Left hindlimb (tissue), 1 donor: ENCODE measurements at places on chromosomes 11 and 22.
A peak's percentile ranks its signal among the peaks of the same experiment; 100 is the strongest.

GRCh38 chr11:1925373-1926155 is 6.1 kb downstream of the TNNT3 start:
- DNase-seq, result peak; percentile 34

GRCh38 chr11:7451520-7451919 is 33.8 kb upstream of the OLFML1 start:
- no peak for DNase-seq

- DNase-seq, result no peak
These were observed 57.1 kb downstream of the ST14 start for GRCh38 chr11:130216591-130217132.

GRCh38 chr11:64656862-64657261 is 65.8 kb downstream of the SLC22A12 start:
- no peak for DNase-seq

DNA sequence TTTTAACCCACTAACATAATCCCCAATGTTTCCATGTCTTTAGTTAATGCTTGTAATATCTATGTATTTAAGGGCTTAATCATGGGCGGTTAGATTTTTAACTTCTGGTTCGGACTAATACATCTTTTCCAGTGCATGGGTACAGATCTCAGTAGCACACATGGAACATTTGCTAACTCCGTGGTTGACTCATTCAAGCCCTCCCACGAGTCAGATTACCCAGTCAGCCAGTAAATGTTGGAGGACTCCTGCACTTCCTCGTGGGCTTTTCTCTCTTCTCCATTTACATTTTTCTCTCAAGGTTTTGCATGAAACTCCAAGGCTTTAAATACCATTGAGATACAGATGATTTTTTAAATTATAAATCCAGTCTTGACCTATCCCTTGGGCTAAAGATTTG is 313.9 kb downstream of the ST3GAL4 start:
- DNase-seq, result no peak

DNA sequence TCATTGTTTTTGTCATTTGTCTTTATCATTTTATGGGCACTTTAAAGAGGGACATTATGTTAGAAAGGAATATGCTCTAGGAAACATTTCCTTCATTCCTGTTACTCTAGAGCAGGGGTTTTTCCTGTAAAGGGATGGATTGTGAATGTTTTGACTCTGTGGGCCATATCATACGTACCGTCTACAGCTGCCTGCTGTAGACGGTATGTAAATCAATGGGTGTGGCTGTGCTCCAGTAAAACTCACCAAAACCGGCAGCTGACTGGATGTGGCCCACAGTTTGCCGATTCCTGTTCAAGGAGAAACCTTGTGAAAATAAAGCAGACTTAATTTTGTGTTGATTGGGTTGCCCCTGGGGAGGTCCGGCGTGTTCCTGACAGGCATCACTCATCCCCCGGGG is 7.3 kb downstream of the IGHMBP2 start:
- no peak for DNase-seq

- no peak for DNase-seq
These were observed 528.4 kb downstream of the METTL15 start for GRCh38 chr11:28636566-28636965.

DNA sequence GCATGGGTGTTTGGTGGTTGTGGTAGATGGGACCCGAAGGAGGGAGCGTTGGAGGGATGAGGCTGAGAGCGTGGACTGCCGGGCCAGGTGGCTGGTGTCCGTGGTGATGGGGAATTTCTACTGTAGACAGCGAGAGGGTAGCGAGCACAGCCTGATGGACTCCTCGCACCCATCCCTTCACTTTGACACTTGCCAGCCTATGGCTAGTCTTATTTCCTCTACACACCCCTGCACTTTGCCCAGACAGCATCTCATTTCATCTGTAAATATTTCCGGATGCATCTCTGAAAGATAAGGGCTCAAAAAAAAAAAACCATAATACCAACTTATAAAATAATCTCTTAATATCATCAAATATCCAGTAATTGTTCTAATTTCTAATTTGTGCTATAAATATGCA is 5.8 kb downstream of the OMP start:
- DNase-seq, result no peak

DNA sequence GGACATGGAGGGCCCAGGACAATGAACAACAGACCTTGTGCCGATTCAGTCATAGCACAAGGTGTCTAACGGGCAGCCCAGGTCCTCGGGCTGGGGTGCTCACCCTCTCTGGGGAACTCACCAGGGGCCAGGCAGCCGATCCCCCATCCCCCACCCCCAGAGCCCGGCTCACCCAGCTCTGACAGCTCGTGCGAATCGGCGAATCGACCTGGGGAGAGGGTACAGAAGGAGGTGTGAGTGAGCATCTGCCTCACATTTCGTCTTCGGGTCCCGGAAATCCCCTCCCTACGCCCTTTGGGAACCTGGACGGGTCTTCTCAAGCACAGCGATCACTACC is 423 bp downstream of the PEX16 start:
- no peak for DNase-seq

DNA sequence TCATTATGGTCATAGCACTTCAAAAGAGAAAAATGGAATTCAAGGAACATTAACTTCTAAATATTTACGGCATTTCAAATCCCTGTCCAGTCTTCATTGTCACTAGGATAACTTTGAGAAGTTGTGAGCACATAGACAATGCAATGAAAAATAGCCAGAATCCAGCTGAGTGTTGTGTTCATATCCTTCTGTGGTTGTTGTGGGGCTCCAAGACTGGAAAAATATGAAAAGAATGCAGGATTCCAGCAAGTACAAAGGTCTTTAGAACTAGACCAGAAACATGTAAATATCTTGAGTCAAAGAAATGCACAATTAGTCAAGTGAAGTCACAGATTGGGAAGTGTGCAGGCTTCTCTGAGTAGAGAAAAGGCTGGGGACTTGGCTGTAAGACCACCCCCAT is 68.7 kb downstream of the WT1 start:
- DNase-seq, result no peak

- DNase-seq, result no peak
These were observed 109.0 kb upstream of the APOA1 start for GRCh38 chr11:116946414-116946813.

GRCh38 chr22:40401532-40401931 is 31.1 kb downstream of the SGSM3 start:
- no peak for DNase-seq

DNA sequence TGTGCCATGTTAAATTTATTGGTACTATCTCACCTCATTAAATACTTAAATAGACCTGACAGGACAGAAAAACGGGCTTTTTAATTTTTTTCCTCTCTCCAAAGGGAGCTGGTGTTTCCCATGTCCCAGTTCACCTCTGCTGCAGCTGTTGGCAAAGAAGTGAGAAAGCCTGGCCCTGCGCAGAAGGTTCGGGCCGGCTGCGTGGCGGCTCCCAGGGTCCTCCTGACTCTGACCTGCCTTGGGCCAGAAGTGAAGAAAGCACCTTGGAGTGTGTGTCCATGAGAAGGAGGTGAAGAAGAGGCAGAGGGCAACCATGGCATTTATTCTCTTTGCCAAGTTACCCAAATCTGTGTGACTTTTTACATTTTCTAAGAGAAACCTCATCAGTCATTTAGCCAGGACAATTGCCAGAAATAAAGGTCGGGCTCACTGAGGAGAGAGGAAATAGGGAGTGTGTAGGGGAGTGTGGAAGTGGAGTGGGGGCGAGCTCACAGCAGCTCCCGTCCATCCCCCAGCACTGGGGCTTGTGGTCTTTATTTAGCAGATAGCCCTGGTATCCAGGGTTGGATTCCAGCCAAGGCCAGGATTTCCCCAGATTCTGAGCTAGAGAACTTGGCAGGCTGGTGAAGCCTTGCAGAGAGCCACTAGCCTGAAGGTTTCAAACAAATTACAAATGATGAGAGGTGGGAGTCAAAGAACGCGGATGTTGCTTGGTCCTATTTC is 102.4 kb upstream of the CADM1 start:
- DNase-seq, result peak; percentile 71

GRCh38 chr11:65210361-65210731 is 28.6 kb downstream of the CAPN1 start:
- no peak for DNase-seq

DNA sequence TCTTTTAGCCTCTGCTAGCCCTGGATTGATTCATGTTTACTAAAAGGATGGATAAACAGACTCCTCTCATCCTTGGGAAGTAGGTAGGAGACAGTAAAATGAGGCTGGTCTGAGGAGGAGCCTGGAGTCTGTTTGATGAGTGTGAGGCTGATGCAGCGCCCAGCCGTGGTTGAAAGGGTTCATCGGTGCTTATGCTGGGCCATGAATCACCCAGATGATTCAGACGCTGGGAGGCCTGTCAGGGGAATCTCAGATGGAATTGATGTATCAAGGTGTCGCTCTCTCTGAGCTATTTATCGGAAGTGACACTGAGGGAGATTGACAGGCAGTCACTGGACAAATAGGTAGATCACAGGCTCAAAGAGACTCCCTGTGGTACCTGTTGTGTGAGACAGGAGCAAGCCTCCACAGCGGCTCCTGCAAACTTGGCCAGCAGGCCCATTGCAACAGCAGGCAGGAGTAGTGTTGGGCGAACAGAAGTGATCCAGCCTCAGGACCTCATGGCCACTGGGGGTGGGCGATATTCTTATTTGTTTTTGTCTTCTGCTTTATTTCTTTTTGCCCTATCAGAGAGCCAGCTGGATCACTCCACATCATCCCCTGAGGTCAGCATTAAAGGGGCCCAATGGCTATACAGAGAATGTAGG is 109.9 kb upstream of the CADM1 start:
- no peak for DNase-seq

- DNase-seq, result no peak
These were observed 82.3 kb downstream of the PDE2A start for GRCh38 chr11:72591785-72592502.

DNA sequence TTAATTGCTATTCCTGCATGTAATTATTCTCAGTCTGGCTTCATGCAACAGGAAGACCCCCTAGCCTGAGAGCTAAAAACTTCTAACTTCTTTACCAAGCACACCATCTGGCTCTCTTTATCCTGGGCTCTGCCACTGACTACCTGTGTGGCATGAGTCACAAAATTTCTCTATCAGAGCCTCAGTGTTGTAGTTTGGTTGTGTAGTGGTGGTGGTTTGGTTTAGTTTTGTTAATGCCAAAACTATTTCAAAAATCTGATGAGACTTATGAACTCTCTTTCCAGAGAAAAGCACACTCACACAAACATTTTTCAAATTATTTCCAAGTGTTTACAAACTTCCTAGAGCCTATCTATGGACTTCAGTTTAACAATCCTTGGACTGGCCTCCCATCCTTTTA is 7.5 kb upstream of the IL17RA start:
- no peak for DNase-seq

GRCh38 chr11:83583757-83584366 is 297.7 kb upstream of the CCDC90B start:
- DNase-seq, result no peak

DNA sequence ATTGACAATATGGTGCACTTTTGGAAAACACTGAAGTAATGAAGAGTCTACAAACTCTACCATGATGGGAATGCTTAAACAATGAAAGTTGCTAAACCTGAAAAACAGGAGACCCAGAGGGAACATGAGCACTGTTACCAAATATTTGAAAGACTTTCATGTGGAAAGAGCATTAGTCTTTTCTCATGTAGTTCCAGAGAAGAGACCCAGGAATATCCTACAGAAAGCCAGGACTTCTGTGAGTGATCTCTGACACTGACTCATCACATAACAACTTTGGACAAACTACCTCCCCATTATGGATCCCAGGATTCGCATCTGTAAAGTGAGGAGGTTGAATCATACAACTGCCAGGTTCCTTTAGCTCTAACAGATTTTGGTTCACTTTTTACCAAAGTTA is 62.2 kb downstream of the FAM181B start:
- no peak for DNase-seq

DNA sequence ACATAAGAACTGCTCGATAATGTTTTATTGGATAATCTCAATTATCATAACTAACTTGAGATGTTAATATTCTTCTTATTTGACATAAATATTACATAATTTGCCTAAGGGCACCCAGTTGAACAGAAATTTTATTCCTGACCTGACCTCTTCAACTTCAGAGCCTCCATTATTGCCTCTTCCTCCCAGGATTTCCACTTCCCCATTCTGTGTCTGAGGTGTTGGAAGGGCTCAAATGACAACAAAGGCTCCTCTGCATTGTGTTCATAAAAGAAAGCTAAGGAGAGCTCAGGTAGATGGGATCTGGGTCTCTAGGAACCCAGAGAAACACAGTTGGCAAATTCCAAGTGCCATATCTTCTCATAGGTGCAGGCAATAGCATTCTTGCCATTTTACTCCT is 61.2 kb upstream of the ARHGAP20 start:
- DNase-seq, result no peak

- no peak for DNase-seq
These were observed 10.6 kb upstream of the TPH1 start for GRCh38 chr11:18056561-18057181.

- DNase-seq, result peak; percentile 29
These were observed 6.5 kb upstream of the TRABD start for GRCh38 chr22:50178871-50179869.

- DNase-seq, result no peak
These were observed 94.2 kb downstream of the ABTB2 start for GRCh38 chr11:34263441-34264091.

DNA sequence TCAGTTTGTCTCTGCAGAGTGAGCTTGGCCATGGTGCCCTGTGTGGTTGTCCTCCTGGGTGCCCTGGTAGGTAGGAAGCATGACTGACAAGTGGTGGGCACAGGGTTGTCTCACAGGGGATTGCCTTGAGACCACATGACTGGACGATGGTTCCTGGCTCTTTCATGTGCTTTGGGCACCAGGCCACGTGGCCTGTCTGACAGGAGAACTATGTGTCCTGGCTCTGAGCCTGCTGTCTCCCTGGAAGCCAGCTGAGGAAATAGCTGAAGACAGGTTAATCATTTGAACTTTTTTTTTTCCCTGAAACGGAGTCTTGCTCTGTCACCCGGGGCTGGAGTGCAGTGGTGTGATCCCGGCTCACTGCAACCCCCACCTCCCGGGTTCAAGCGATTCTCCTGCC is 93.2 kb downstream of the LDLRAD3 start:
- DNase-seq, result no peak

DNA sequence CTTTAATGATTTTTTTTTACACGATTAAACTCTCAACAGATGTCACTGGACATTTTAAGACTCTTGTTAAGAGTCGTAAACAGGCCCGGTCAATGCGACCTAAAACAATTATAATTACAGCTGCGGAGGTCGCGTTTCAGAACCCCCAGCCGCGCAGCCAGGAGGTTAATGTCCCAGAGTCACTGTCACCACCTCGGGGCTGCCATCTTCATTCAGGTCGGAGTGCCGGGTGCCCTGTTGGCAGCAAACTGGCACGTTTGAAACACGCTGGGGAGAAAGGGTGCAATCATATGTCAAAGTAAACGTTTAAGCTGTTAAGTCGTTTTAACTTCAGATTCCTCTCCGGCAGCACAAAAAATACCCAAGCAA is 711 bp upstream of the PHF21B start:
- no peak for DNase-seq

- no peak for DNase-seq
These were observed 68.7 kb downstream of the DDX10 start for GRCh38 chr11:108733479-108734116.
